ENCODE measurements at places on chromosomes 16 and 17.
A peak's percentile ranks its signal among the peaks of the same experiment; 100 is the strongest.

DNA sequence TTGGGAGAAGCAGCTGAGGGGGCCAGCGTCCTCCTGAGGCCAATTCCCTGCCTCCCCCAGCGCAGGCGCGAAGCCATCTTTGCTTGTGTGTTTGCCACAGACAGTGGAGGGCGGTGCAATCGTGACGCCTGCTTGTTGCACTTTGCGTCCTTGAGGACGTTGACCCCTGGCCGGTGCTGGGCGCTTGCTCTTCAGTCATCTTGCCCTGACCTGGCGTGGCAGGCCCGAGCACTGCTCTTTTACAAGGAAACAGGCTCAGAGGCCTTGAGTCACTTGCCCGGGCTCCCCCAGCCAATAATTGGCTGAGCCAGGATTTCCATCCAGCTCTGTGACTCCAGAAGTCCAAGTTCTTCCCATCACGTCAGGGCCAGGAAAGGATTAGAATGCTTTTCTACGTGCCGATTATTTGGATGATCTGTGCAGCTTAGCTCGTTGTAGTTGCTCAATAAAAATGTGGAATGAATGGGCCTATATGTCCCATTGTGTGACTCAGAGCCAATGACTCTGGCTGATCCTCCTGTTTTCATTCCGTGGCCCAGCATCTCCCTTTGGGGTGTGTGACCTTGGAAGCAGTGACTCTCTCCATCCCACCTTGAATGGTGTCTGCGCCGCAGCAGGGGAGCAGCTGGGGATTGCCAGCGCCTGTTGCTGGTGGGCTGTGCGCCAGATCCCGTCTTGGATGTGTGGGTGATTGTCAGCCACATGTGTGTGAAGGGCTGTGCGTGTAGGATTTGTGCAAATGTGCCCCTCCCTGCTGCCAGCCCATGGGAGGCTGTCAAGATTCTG, 214.1 kb downstream of the SEC14L1 start:
- peak; percentile 89 for DNase-seq

DNA sequence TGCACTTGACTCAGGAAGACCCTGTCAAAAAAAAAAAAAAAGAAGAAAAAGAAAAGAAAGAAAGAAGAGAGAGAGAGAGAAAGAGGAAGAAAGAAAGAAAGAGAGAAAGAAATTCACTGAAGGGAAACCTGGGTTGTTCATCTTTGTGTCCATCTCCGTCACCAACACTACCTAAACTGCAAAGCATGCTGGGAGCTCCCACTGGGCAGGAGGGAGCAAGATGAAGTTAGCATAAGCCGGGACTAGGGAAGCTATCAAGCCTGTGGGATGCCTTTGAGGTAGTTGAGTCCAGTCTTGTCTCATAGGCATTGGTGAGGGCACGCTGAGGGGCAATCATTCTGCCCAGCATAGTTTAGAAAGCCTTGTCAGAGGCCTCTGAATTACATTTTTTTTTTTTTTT, 7.6 kb upstream of the CBFB start:
- no peak for DNase-seq

- DNase-seq: no peak
Observed at GRCh38 chr16:89113152-89113547, 19.5 kb downstream of the ACSF3 start.

DNA sequence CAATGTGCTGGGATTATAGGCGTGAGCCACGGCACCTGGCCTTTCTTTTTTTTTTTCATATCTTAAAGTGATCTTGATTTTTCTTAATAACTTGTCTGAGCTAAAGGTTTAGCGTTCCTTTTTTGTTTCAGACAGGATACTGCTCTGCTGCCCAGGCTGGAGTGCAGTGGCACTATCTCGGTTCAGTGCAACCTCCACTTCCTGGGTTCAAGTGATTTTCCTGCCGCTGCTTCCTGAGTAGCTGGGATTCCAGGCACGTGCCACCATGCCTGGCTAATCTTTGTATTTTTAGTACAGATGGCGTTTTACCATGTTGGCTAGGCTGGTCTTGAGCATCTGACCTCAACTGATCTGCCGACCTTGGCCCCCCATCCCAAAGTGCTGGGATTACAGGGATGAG, 4.0 kb downstream of the RUSF1 start:
- no peak for DNase-seq

DNA sequence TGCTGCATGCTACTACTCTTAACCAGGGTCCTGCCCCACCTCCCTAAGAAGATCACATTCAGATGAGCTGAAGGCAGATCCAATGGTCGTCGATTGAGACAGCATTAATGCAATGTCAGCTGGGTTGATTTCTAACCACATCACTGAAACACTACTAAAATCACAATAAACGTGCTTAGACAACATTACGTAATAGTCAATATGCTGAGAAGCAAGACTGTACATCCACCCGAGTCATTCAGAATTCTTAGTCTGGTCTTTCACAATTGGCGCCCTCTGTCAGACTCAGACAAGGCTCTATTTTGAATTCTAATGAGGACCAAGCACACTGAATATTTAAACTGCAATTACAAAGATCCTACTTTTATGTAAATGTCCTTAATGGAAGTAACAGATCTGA, 205.2 kb downstream of the STX8 start:
- no peak for DNase-seq

- no peak for DNase-seq
Observed at GRCh38 chr16:67547423-67548264, 14.7 kb upstream of the CTCF start.

GRCh38 chr16:56428091-56428490, 2.7 kb upstream of the AMFR start:
- DNase-seq: no peak

DNA sequence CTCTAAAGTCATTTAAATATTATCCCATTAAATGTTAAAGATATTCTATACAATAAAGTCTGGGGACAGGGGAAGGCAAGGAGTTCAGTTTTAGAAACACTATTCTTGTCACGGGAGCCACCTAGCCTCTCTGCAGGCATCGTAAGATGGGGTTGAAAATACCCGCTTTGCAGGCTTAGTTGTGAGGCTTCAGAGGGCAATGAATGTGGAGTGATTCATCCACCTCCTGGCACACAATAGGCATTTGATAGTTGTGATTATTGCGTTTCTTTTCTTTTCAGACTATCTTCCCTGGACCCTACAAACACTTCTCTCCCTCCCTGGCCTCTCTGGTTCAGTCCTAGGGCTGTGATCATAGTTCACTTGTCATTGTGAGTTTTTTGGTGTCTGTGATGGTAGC, 19.6 kb downstream of the GLP2R start:
- DNase-seq: no peak

GRCh38 chr17:78032166-78032565, 73.7 kb downstream of the TNRC6C start:
- peak; percentile 73 for DNase-seq

DNA sequence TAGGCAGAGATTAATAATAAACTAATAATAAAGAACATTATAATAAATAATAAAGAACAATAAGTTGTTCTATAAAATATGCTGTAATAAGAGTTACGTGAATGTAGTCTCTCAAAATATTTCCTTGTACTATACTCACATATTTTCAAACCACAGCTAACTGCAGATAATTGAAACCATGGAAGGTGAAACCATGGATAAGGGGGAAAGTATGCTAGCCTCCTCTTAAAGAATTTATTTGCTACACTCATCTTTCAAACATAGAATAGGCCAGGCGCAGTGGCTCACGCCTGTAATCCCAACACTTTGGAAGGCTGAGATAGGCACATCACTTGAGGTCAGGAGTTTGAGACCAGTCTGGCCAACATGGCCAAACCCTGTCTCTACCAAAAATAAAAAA, 18.5 kb downstream of the CYTH1 start:
- DNase-seq: no peak

DNA sequence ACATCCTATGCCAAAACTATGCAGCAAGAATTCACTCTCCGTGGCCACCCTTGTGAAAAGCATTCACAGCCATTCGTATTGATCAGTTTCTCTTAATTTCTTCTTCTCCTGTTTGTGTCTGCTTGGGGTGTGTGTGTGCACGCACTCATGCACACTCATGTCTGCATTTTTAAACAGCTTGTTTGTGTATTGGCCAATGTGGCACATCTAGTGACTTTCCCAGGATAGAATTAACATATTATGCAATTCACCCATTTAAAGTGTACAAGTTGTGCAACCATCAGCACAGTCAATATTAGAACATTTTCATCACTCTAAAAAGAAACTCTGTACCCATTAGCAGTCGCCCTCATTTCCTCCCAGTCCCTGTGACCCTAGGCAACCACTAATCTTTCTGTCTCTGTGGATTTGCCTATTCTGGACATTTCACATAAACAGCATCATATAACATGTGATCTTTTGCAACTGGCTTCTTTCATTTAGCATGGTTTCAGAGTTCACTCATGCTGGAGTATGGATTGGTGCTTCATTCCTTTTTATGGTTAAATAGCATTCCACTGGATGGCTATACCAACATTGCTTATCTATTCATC, 20.1 kb downstream of the IRX3 start:
- DNase-seq: no peak
